ENCODE measurements at places on chromosomes 12 and 14.

DNA sequence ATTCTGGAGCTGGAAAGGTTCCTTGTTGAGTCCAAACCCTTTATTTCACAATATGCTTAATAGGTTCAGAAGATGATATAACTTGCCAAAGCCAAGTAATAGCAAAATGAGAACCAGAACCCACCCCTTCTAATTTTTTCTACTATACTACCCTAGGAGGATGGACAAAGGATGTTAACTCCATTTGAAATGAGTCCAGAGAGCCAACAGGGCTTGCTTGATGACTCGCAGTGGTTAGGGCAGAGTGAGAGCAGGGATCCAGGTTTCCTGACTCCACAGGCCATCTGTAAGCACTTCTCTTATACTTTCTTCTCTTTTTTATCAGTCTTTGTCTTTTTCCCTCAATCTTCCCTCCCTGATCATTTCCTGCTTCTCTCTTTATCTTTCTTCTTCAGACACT lies 668.1 kb downstream of the MED13L start:
- no peak for DNase-seq

- no peak for DNase-seq
Observed at GRCh38 chr12:107594995-107595394, 90.6 kb upstream of the PWP1 start.

DNA sequence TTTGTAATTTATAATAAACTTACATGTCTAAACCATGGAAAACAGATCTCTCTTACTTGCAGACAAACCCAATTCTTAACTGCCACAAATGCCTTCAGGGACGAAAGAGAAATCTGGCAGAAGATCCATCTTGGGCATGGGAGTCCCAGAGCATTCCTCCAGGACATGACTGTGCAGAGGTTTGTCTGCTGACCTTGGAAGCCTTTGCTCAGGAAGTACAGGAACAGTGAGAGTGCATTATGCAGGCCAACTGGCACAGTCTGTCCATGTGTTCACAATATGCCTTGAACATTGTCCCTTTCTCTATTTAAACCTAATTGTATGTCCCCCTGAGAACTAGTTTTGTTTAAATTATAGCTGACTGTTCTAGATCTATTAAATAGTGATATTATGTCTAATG lies 467.1 kb downstream of the ATP23 start:
- no peak for DNase-seq

DNA sequence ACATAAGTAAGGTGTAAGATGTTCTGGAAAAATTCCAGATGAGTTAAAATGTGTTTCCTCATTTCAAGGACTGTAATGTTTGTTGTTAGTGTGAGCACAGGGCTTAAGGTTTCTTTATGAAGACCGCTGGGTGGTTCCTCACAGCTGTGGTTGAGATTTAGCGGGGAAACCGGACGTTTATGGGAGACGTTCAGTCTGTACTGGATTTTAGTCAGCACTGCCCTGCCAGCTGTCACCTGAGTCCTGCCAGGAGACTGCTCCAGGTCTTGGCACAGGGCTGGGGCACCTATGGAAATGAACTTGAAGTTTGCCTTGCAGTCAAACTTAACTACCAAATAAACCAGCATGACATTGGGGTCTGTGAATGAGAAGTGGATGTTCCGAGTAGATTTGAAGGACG lies 555.2 kb downstream of the DIO2 start:
- peak; percentile 58 for DNase-seq

GRCh38 chr12:116508145-116509121 lies 50.7 kb upstream of the MAP1LC3B2 start:
- no peak for DNase-seq
